MV-4-11 (cell line): ENCODE measurements at places on chromosomes 6 and 20.

DNA sequence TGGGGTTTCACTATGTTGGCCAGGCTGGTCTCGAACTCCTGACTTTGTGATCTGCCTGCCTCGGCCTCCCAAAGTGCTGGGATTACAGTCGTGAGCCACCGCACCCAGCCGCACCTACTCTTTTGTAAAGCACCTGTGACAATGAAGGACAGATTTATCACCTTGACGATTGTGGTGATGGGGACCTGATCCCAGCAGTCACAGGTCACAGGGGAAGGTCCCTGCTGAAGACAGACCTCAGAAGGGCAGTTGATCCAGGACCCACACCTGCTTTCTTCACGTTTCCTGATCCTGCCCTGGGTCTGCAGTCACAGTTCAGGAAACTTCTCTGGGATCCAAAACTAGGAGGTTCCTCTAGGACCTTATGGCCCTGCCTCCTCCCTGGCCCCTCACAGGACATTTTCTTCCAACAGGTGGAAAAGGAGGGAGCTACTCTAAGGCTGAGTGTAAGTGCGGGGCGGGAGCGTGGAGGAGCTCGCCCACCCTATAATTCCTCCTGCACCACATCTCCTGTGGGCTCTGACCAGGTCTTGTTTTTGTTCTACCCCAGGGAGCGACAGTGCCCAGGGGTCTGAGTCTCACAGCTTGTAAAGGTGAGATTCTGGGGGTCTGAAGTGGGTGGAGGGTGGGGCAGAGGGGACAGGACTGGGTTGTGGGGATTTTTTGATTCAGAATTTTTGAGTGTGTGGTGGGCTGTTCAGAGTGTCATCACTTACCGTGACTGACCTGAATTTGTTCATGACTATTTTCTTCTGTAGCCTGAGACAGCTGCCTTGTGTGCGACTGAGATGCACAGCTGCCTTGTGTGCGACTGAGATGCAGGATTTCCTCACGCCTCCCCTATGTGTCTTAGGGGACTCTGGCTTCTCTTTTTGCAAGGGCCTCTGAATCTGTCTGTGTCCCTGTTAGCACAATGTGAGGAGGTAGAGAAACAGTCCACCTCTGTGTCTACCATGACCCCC, 3.0 kb downstream of the HLA-E start:
- no peak for DNase-seq

DNA sequence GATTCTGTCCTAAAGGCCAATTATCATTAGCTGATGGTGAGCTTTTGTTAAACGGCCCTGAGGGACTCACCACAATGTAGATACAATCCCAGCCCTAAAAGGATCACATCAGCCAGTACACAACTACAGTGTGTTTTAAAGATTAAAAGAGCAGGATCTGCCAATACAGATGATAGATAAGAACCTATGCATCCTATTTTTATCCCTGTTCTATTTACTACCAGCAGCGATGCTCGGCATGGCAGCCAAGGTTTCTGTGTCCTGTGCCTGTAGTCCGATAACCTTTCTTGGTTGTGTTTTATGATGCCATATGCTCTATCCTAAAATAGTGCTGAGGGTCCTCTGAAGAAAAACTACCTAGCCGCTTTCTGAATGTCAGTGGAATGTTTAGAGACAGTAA, 289.4 kb downstream of the PHACTR1 start:
- DNase-seq: no peak

DNA sequence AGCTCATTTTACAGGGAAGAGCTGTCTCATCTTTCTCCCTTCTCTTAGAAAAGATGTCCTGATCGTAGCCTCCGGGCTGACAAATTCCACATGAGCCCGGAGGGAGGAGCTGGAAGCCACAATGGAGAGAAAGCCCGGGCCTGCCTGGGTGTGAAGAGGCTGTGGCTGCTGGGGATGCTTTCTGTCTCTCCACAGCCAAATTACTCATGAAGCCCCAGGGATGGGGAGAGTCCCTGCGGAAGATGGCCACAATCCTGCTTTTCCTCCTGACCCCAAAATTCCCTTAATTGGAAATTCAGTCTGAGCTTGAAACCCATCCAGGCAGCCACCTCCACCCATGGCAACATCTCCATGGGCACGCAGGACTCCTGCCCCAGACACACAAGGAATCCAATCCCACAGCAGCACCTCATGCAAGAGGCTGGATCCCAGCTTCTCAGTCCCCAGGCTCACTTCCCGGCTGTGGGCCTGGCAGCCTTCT, 32.4 kb downstream of the JPH2 start:
- no peak for DNase-seq

DNA sequence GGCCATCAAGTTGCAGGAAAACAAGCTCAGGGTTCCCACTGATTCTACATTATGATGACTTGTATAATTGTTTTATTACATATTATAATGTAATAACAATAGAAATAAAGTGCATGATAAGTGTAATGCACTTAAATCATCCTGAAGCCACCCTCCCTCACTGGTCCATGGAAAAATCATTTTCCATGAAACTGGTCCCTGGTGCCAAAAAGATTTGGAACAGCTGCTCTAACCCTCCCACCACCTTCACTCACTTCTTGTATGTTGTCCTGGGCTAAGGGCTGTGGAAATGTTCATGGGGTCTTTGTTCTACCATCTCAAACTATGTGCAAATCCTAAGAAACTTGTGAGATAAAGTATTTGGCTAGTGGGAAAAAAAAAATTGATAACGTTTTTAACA, 133.8 kb downstream of the LRRC1 start:
- DNase-seq: no peak

GRCh38 chr20:59777814-59778575, 155.4 kb downstream of the SYCP2 start:
- DNase-seq: no peak

- DNase-seq: no peak
Measured at GRCh38 chr20:51339721-51340450, 202.6 kb downstream of the NFATC2 start.

GRCh38 chr6:13666194-13667105, 45.2 kb downstream of the RANBP9 start:
- no peak for DNase-seq

DNA sequence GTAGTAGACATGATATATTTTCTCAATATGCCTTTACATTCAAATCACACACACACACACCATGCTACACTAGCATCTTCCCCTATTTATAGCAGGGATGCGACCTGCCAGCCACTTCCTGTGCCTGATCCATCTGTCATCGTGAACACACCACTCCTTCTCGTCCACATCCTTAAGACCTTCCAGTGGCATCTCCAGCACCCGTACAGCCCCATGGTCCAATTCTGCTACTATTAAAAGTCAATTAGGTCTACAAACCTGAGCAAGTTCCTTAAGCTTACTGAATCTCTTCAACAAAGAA, 54.5 kb downstream of the KIF16B start:
- no peak for DNase-seq

DNA sequence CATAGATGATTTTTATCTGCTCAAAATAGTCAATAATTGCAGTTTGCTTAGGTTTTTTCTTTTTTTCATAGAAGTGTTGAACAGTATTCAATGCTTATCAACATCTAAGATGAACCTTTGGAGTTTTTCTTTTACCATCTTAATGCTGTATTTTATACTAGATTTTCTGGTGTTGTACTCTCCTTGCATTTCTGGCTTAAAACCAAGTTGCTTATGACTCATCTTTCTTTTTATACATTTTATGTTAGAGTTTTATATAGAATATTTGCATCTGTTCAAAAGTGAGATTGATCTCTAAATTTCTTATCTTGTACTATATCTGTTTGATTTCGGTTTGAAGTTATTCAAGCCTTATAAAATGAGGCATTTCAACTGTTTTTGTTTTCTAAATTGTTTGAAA, 232.5 kb downstream of the RFPL4B start:
- DNase-seq: no peak

GRCh38 chr6:125507987-125508655, 206.4 kb upstream of the HDDC2 start:
- DNase-seq: no peak

GRCh38 chr6:109429496-109429895, 10.9 kb downstream of the PPIL6 start:
- DNase-seq: no peak

GRCh38 chr6:115811541-115811940, 249.2 kb downstream of the FRK start:
- DNase-seq: no peak

- no peak for DNase-seq
Measured at GRCh38 chr6:127904160-127904559, 3.3 kb upstream of the THEMIS start.

- peak; percentile 42 for DNase-seq
Measured at GRCh38 chr6:89122625-89123024, 4.8 kb upstream of the SRSF12 start.

GRCh38 chr20:37007898-37008649, 56.6 kb upstream of the SAMHD1 start:
- DNase-seq: peak; percentile 85

GRCh38 chr20:63074182-63074581, 67.4 kb upstream of the BHLHE23 start:
- no peak for DNase-seq

- no peak for DNase-seq
Measured at GRCh38 chr6:7050872-7051779, 56.6 kb upstream of the RREB1 start.

- DNase-seq: no peak
Measured at GRCh38 chr20:9829835-9830234, 9.0 kb downstream of the PAK5 start.

DNA sequence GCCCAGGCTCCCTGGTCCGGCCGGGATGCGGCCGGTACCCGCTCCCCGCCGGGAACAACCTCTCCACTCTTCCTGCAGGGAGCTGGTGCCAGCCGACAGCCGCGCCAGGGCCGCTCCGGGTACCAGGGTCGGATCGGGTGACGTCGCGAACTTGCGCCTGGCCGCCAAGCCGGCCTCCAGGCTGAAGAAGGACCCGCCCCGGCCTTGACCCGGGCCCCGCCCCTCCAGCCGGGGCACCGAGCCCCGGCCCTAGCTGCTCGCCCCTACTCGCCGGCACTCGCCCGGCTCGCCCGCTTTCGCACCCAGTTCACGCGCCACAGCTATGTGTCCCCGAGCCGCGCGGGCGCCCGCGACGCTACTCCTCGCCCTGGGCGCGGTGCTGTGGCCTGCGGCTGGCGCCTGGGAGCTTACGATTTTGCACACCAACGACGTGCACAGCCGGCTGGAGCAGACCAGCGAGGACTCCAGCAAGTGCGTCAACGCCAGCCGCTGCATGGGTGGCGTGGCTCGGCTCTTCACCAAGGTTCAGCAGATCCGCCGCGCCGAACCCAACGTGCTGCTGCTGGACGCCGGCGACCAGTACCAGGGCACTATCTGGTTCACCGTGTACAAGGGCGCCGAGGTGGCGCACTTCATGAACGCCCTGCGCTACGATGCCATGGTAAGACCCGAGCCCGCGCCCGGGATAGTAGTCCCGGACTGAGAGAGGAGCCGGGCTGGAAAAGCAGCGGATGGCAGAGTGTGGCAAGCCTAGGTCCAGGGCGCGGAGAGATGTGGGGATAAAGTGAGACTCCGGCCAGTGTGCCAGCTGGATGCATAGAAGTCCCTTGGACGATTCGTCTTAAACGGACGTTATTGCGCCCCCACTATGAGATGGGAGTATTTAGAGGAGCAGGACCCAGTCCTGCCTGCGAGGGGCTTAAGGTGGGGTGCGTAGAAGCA, at the start of gene NT5E:
Gene NT5E (plus strand): TSS at position 266 of the 942 bp plus-strand sequence. CDS start 57 bp downstream, at position 323.
- peak; percentile 29 for DNase-seq

- DNase-seq: no peak
Measured at GRCh38 chr20:18853946-18854646, 40.5 kb downstream of the SCP2D1 start.

GRCh38 chr6:39812853-39813533, 20.8 kb downstream of the DAAM2 start:
- DNase-seq: no peak

DNA sequence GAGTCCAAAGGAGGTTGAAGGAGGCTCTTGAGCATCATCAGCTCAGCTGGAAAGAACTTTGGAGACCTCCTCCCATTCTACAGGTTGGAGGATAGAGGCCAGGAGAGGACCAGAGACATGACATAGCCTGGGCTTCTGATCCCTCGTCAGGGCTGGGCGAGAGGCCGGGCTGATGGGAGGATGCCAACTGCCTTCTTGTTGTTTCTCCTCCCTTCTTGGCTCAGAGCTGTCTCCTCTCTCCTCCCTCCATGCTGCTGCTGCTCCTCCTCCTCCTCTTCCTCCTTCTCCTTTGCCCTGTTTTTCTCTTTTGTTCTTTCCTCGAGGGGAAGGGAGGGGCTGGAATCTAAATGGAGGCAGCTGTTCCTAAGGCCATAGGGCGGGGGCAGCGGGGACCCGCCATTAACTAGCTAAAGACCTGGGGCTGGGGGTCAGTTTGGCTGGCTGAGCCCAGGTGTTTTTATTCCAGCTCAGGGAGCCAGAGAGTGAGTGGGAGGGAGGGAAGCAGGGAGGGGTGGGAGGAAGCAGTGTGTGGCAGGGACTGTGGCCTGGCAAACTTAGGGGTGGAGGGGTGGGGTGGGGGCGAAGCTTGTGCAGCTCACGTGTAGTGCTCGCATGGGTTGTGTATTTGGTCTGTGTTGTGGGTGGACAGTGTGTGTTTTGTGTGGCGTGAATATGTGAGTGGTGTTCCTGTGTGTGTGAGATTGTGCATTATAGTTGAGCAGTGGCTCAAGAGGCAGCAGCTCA, 84.8 kb downstream of the CD40 start:
- no peak for DNase-seq

- DNase-seq: no peak
Measured at GRCh38 chr6:75603106-75603420, 1.4 kb downstream of the SENP6 start.
